ENCODE measurements at places on chromosomes 4 and X. TPM values are rescaled to one million over a fixed set of nuclear protein-coding genes. Genes with fewer than 3 reads are reported as not detected.

Gene KLHL15
- 9.5 TPM for total RNA-seq

Gene SSR4
- 187 TPM for total RNA-seq

Gene RASL11B
- not detected for total RNA-seq

Gene MED14
- total RNA-seq: 13.9 TPM

Gene GDPD2
- not detected for total RNA-seq

Gene DCHS2
- 0.26 TPM for total RNA-seq

Gene MAGEA12
- not detected for total RNA-seq

Gene MAGEA4
- not detected for total RNA-seq

Gene MAGEB16
- total RNA-seq: not detected

Gene SLIT2
- 0.65 TPM for total RNA-seq

Gene CYP4V2
- 5.1 TPM for total RNA-seq

Gene GPR82
- total RNA-seq: not detected

Gene FGFR3
- total RNA-seq: 1.3 TPM

Gene EDA
- total RNA-seq: 1.5 TPM

Gene ARHGAP6
- 1.5 TPM for total RNA-seq

Gene HPRT1
- 9.6 TPM for total RNA-seq

Gene SMIM10L2A
- total RNA-seq: 0.95 TPM

Gene AFF2
- 0.09 TPM for total RNA-seq

Gene SLC16A2
- 0.43 TPM for total RNA-seq

Gene STS
- total RNA-seq: 8.9 TPM

Gene PF4V1
- not detected for total RNA-seq

Gene NXF2
- total RNA-seq: not detected

Gene VEGFD
- total RNA-seq: 0.11 TPM

Gene LUZP4
- total RNA-seq: not detected

Gene ARX
- total RNA-seq: not detected

All from dermis lymphatic vessel endothelial cell (primary cell).